ENCODE measurements at places on chromosomes 5 and 9.

DNA sequence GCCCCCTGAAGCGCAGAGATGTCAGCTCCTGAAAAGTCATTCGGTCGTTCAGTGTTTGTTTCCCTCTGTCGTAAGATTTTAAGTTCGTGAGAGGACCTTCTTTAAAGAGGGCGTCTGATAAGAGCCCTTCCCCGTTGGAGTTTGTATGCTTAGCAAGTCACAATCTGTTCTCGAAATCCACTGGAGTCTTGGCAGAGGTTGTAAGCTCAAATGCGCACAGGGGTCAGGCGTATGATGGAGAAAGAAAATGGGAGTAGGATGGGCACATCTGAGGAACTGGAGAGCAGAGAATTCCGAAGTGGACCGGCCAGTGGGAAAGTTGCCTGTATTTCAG, 710 bp downstream of the HSD17B4 start:
- DNase-seq: peak; percentile 50

- DNase-seq: peak; percentile 37
Measured at GRCh38 chr9:22469928-22470544, 23.4 kb downstream of the DMRTA1 start.

DNA sequence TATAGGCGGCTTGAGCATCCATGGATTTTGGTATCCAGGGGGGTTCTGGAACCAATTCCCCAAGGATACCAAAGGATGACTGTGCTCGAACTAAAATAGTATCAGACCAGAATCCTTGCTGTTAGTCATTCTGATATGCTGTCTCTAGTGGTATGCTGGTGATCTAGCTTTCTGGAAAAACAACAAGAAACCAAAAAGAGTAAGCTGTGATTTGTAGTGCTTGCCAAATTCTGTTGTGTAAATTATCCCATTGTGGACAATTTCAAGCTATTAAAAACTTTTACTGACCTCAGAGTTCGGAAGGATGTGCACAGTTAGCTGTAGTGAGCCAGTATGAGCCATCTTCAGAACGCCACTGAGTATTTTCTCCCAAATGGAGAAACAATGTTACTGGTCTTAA, 99.0 kb upstream of the FBN2 start:
- no peak for DNase-seq

- DNase-seq: peak; percentile 93
Measured at GRCh38 chr5:119411361-119412278, 40.7 kb upstream of the HSD17B4 start.

DNA sequence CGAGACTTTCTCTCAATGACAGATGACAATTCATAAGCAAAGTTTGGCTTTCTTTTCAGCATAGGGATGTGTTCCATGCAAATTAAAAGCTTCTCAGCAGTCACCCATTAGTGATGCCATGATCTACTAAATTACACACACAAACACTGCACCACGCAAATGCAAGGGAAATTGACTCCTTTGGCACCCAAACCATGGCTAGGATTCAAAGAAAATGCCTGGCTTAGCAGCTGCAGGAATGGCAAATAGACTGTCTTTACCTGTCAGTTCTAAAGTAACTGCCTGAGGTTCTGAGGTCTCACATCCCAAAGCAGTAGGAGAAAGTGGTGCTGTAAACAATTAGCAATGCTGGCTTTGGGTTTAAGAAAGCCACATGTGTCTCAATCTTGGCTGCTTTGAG, 108.6 kb upstream of the ATP10B start:
- DNase-seq: no peak
